ENCODE measurements at places on chromosomes 2 and 18.

DNA sequence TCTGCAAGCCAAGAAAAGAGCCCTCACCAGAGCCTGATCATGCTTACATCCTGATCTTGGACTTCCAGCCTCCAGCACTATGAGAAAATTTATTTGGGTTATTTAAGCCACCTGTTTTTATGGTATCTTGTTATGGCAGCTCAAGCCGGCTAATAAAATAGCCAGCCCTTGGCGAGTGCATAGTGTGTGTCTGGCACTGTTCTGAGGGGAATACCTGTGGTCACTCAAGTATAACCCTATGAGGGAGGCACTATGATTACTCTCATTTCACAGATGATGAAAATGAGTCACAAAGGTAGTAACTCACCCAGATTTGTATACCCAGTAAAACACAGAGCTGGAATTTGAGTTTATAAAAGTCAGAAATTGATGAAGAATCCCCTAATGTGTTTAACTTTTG is 556.9 kb upstream of the SETBP1 start:
- DNase-seq = no peak

GRCh38 chr2:207463433-207463832 is 66.3 kb upstream of the CREB1 start:
- no peak for DNase-seq

DNA sequence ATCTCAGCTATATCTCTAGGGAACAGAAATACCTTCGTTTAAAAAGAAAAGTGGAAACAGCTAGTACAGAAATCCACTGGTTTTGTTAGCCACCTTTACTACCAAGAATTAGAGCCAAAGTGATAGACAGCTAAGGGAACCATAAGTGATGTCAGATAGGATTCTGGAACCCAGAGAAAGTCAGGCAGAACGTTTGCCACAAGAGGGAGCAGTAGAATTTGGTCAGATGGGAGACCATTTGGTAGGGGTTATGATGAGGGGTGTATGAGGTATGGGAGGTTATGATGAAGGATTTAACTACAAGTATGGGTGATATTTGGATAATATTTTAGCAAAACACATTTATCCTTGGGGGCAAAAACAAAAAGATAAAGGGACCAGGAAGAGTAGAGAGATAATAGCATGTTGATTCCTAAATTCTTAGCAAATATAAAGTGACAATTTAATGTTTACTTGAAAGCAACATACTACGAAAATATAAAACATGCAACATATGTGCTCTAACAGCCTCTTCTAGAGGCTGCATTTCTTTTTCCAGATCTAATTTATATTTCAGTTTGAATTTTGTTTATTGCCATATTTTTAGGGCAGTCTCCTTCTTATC is 3.3 kb downstream of the SLC8A1 start:
- DNase-seq = no peak

DNA sequence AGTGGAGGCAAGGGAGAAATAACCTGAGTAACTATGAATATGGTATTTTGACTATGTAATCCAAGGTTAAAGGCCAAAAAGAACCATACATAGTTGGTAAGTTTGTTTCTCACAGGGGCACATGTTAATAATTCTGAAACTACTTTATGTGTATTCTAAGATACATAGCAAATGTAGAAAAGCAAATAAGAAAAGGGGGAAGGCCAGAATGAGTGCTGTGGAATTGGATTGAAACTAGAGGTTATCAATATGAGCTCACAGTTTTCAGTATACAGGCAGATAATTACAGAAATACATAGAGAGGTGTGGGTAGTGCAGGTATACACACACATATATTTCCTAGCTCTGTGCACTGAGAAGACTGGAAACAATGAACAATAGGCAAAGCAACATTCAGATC is 13.7 kb downstream of the INO80C start:
- DNase-seq = no peak

GRCh38 chr2:60391649-60392375 is 161.6 kb downstream of the BCL11A start:
- DNase-seq = no peak

DNA sequence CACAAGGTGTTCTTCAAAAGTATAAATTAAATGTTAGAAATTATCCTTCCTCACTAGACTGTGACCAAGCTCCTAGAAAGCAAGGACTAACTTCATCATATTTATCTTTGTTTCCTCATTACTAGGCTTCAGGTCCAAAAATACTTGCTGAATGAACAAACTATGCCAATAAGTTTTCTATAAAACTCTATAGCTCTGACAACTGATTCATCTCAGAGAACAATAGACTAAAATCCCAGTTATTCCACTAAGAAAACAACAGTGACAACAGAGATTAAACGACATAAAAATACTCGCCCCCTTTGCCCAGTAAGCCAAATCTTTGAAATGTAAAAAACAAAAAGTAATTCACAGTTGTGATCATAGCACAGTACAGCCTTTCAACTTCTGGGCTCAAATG is 13.6 kb downstream of the TLK1 start:
- no peak for DNase-seq

DNA sequence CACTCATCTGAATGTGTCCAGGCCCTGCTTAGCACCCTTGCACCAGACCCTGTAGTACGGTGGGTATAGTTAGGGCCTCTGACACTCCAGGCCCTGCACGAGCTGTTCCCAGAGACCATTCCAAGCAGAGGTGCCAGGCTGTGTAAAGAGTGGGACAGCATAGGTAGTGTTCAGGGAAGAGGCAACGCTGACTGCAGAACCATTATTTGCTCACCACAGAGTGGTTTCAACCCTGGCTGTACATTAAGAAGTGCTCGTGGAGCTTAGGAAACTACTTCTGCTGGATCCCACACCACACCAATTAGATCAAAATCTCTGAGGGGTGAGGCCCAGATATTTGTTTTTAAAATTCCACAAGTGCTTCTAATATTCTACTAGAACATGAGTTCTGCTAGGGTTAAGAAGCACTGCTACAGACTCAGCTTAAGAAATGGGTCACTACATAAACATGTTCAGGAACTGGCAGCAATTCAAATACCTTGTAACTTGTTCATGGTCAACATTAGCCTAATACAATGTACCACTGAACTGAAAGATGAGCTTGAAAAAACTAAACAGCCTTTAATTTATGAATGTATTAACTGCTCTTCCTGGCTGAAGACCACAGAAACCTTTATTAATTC is 183.0 kb downstream of the MYO5B start:
- DNase-seq = no peak
